ENCODE measurements at places on chromosomes 1 and 21.

GRCh38 chr1:167342846-167343245, 122.2 kb downstream of the POU2F1 start:
- DNase-seq = no peak

- no peak for DNase-seq
Observed at GRCh38 chr1:152623203-152623844, 421 bp upstream of the LCE3A start.

- DNase-seq = peak; percentile 93
Observed at GRCh38 chr1:8661185-8662110, 156.0 kb downstream of the RERE start.

DNA sequence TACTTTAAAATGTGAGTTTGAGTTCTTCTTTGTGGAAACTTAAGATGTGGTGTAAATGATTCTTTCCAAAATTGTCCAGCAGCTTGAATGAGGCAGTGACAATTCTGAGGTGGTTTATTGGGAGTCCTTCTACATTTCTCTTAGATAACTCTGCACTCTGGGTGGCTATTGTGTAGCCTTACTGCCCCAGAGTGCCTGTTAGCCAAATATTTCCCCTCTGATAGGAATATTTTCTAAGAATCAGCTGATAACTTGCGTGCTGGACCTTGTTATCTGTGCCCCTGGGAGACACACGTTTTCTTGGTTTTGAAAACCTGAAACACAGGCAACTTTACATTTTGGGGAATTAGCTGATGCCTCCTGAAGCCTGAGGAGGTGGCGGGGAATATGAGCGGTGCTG, 91.6 kb downstream of the CD247 start:
- no peak for DNase-seq

GRCh38 chr1:239558991-239559390, 172.6 kb downstream of the CHRM3 start:
- no peak for DNase-seq

GRCh38 chr1:162292422-162292849, 84.2 kb downstream of the SPATA46 start:
- DNase-seq = peak; percentile 36

DNA sequence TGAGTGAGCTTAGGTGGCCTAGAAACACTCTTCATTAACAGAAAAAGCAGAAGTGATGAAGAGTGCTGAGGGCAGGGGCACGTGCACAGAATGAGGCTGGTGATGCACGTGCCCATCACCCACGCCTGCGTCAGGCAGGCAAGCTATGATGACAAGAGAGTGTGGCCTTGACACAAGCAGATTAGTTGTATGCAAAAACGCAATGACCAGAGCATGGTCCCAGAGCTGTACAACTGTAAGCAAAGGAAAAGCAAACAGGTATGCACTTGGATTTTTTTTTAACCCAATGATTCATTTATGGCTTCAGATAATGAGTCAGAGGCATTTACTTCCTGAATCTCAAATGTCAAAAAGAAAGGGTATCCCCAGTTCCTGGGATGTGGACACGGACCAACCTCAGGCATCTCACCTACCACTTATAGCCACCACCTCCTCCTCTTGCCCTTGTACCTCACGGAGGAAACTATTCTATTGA, 9.1 kb upstream of the TMEM61 start:
- peak; percentile 38 for DNase-seq

GRCh38 chr1:28877132-28877781, 37.1 kb upstream of the EPB41 start:
- DNase-seq = peak; percentile 61
